ENCODE measurements at places on chromosomes 2 and 18.

GRCh38 chr2:235270956-235271355, 222.9 kb upstream of the AGAP1 start:
- DNase-seq, result no peak

DNA sequence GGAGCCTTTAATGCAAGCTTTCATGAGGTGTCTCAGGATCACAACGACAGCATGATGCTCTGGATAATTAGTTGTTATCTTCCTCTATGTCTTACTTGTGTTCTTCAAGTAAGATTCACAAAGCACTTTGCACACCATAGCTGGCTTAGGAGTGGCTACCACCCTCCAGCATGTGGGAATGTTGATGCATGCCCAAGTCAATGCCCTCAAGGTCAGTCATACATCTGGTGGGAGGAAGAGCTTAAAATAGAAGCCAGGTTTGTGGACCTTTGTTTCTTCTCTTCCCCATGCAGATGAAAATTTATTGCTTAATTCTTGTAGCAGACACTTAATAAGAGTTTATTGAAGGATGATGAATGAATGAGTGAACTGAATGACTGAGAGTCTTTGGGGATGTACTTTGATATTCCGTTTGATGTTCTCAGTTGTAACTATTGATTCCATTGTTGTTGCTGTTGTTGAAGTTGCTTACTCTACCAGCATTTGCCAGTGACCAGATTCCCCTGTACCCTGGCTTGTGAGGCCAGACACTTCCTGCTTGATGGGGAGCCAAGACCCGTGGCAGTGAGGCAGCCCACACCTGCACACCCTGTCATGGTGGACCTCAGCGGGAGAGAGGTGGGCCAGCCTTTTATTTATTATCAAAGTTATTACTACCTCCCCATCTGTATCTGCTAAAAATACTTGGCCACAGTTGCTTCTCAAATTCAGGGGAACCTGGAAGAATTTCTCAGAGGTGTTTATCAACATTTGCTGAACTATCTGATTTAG, 137.8 kb downstream of the LAMA3 start:
- DNase-seq, result no peak

- DNase-seq, result no peak
Observed at GRCh38 chr2:129905664-129906081, 73.8 kb upstream of the RAB6C start.

DNA sequence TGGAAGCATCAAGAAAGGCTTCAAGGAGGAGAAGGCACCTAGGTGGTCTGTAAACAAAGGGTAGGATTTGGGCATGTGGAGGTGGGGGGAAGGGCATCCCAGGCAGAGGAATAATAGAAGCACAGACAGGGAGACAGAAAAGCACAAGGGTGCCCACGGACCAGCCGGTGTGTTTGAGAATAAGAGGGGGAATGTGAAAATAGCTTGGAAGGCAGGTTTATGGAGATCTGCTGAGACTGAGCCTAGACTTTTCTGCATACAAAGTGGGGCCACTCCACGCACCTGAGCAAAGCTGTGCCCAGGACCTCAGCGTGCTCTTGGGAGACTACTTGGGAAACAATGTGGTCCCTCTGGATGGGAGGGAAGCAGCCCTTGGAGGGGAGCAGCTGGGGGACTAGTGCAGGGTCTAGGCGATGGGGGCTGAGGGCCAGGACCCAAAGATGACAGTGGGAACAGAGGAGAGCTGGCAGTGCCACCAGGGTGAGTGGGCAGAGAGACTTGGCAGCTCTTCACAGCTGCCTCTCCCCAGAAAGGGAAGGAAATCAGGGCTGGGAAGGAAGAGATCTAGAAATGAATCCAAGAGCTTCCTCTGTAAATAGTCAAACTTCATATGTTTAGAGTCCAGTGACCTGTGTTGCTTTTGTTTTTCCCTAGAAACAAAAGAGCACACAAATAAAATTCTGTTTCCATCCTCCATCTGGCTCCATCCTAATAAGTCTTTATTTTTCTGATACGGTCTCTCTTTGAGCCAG, 110.7 kb upstream of the SMAD7 start:
- DNase-seq, result no peak

DNA sequence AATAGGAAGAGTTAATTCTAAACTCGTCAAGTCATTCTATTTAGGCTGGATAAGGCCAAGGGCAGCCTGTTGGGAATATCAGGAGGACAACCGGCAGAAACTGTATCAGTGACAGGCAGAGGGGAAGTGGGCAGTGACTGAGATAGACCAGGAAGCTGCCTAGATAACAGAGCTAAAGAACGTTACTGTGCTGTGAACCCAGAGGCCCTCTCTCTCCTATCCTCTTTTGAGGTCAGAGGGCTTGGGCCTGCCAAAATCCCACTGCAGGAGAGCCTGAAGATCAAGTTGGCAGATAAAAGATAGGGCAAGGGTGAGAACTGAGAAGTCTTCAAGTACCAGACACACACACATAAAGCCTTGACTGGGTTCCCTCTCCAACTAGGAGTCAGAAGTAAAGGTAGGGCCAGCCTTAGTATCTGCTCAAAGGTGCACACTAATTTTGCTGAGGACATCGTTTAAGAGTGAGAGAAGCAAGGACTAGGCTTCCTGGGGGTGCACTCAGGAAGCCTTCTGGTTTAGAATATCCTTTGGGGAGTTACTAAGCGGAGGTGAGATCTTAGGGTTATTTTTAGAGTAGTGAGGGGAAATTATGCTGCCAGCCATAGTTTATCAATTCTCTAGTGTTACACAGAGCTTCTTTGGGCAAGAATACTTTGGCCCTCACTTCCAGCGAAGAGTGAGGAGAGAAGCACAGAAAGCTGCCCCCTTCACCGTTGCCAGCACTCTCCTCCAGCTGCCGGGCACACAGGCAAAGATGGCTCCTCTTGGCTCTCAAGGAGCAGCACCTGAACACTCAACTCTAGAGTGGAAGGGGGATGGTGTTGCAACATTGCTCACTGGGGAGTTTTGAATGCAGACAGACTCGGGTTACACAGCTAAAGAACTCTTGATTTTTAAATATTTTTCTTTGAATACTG, 9.8 kb downstream of the CAVIN2 start:
- no peak for DNase-seq
